IMR-90 (cell line): ENCODE measurements at places on chromosomes 6 and 20. TPM values are rescaled to one million over a fixed set of nuclear protein-coding genes. Genes with fewer than 3 reads are reported as not detected.

- DNase-seq: no peak
Measured at GRCh38 chr6:11606332-11606731, 68.8 kb downstream of the TMEM170B start.

GRCh38 chr6:82363428-82364086 lies at the start of gene TPBG:
Gene TPBG, plus strand, starts transcription at chr6:82363817. Its CDS starts 1,145 bp downstream, at chr6:82364962.
- peak; percentile 82 for DNase-seq

- DNase-seq: no peak
Measured at GRCh38 chr6:8845690-8846089, 410.3 kb upstream of the SLC35B3 start.

GRCh38 chr6:131112249-131112648 lies 23.0 kb upstream of the AKAP7 start:
- no peak for DNase-seq

The OXT gene
- not detected in 2 replicates for total RNA-seq

- DNase-seq: peak; percentile 57
Measured at GRCh38 chr6:30769853-30770524, 25.6 kb upstream of the IER3 start.

DNA sequence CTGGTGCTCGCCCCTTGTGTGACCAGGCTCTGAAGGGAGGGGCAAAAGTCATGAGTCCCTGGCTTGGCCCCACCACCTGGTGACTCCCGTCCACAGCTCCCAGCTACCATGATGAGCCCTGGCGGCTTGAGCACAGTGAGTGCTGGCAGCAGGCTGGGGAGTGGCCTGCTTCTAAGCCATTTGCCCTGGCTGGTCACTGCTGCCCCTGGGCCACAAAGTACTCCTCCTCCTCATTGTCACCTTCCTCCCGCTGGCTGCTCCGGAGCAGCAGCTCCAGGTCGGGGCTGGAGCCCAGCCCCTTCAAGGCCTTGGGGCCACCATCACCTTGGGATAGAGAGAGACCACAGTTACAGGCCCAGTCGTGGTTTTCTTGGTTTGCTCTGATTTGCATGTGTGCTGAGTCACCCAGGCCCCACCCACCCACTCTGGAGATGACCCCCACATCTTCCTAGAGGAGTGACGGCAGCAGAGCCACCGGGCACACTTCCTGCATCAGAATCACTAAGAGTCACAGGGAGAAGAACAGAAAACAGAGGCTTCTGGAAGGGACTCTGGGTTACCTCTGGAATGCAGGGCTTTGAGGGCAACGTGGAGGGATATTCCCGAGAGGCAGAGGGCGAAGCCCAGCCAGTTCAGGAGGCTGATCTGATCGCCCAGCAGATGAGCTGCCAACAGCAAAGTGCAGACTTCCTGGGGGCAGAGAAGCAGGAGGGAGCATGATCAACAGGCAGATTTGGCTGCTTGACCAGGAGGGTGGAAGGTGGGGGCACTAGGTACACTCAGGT lies 42.1 kb upstream of the CDH22 start:
- peak; percentile 93 for DNase-seq

The ACSS2 gene
- 38.9 and 46.4 TPM in 2 replicates for total RNA-seq

- DNase-seq: no peak
Measured at GRCh38 chr6:107115695-107116327, 496 bp upstream of the BEND3 start.

GRCh38 chr20:53427951-53428350 lies 165.7 kb downstream of the ZNF217 start:
- DNase-seq: no peak

DNA sequence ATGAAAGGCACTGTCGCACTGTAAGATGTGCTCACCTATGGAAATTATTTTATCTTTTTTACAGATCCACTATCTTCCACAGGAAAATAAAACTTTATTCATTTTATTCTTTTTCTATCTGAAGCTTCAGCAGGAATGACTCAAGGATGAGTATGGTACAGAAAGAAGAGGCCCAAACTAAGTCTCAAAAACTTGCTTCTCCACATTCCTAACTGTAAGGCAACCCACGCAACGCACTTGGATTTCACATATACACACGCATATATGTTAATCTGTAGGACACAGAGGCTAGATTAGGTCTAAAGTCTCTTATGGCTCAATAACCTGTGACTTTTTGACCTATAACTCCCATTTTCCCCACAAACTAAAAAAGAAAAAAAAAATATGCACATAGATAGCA lies 81.9 kb downstream of the RALGAPA2 start:
- no peak for DNase-seq

The RIPPLY2 gene
- not detected in 2 replicates for total RNA-seq

The CAGE1 gene
- under 0.01 TPM in 1 of 2 replicates, not detected in the other for total RNA-seq

The MCHR2 gene
- not detected in 2 replicates for total RNA-seq

DNA sequence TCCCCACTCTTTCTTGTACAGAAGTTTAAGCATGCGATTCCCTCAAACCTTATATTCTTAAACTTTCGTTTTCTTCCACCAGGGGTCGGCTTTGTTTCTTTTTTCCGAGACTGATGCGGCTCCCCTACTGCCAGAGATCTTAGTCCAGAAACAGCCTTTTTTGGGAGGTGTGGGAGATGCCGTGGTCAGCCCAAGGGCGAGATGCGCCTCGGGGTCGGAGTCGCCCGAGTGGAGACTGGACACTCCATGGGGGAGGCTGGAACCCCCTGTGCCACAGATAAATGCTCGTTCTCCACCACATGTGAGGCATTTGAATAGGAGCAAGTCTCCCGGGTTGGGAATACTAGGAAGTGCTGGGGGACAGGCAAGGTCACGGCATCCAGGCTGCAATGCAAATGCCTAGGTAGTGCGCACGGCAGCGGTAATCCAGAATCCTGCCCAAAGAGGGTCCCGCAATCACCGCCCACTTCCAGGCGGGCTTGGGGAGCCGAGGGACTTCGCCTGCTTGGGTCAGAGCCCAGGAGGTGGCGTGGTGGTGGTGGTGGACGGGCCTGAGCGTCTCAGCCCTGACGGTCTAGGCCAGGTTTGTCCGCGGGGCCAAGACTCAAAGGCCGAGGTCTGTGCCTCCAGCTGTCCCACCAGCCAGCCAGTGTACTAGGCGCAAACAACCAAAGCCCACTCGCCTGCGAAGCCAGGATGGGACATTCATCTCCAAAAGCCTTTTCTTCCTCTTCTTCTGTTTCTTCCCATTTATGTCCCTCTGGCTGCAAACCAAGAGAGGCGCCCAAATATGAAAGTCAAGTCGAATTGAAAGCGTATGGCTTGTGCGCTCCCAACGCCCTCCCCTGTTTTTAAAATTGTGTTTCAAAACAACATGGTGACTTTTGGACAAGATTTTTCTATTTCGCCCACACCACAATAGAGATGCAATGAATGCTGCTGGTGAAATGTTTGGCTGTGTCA lies 39.3 kb upstream of the OSTM1 start:
- DNase-seq: peak; percentile 48

DNA sequence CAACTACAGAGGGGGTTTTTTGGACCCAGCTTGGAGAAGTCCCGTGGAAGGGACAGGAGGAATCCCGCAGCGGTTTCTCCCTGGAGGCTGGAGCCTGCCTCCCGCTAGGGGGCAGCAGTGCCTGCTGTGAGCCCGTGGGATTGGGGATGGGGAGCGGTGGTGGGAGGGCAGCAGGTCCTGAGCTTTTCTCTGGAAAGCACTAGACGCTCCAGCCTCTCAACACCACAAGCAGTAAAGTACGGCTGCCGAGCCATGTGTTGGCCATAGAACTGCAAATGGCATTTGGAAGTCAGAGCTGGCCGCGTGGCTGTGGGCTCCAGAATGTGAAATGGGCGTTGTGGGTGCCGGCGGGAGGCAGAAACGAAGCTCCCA lies 47.8 kb downstream of the GMPR start:
- DNase-seq: peak; percentile 38

The ERVFRD-1 gene
- total RNA-seq: not detected in 2 replicates

GRCh38 chr6:89530982-89531381 lies 98.0 kb downstream of the ANKRD6 start:
- no peak for DNase-seq

DNA sequence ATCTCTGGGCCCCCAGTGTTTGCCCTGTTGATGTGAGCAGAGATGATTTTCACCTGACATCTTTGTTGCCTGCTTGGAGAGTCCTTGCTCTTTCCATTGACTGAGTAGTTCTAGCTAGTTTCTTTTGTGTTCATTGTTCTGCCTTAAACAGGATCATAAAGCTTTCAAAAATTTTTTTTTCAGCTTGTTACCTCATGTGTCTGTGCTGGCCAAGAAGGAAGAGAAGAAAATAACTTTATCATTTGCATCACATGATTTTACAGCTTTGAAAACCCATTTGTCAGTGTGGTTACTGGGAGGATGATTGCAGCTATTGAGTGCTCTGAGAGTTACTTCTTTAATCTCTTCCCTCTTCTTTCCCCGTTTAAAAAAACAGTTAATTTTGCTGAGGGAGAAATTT lies 16.0 kb downstream of the FOXO3 start:
- DNase-seq: no peak
